Hematopoietic multipotent progenitor cell treated with erythropoietin and hydrocortisone succinate and interleukin-3 and kit ligand, for 4 days (in vitro differentiated cells): ENCODE measurements at places on chromosomes 12 and 14.

DNA sequence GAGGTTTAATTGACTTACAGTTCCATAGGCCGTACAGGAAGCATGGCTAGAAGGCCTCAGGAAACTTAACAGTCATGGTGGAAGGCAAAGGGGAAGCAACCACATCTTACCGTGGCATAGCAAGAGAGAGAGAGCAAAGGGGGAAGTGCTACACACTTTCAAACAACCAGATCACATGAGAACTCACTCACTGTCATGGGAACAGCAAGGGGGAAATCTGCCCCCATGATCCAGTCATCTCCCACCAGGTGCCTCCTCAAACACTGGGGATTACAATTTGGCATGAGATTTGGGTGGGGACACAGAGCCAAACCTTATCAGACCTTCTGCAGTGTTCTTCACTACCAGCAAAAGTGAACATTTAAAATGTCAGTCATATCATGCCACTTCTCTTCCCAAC lies 58.9 kb downstream of the USP15 start:
- DNase-seq, result peak; percentile 52

DNA sequence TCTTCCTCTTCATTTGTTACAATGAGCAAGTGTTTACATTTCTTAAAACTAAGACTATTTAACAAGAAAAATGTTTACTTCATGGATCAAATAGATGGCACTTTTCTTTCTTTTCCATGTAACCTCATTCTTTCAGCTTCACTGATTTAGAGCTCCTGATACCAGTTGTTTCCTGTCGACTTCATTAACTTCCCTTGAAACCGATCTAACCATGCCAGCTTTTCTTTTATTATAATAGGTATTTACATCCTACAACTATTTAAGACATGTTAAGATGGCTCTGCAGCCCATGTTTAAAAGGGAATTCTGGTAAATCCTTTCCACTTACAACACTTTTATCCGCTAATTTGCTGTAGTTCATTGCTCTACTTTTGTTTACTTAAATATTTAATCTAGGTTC lies 107.3 kb upstream of the DCN start:
- no peak for DNase-seq

DNA sequence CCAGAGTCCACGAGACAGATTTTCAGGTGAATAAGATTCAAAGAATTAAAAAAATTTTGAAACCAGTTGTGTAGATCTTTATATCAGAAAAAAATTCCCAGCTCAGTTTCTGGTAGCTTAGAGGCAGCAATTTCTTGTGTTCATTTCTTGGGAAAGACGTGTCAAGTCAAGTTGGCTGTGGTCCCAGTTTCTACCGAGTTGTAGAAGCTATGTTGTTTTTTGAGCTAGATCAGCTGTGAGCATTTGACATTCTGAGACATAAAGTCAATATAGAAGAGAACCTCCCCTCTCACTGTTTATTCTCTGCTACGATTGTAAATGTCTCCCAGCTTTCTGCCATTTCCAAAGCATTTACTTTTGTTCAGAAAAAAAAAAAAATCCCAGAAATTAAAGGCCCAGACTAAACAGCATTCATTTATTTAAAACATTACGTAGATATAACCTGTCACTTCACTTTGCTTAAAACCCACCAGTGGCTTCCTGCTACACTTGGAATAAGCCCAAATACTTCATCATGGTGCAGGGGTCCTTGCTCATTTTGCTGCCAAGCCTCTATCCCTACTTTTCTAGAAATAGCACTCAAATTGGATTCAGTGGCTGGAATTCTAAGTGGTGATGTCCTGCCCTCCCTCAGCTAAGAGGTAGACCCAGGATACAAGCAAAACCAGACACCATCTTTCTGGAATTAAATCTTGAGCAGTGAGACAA lies 20.6 kb upstream of the PYGL start:
- no peak for DNase-seq

DNA sequence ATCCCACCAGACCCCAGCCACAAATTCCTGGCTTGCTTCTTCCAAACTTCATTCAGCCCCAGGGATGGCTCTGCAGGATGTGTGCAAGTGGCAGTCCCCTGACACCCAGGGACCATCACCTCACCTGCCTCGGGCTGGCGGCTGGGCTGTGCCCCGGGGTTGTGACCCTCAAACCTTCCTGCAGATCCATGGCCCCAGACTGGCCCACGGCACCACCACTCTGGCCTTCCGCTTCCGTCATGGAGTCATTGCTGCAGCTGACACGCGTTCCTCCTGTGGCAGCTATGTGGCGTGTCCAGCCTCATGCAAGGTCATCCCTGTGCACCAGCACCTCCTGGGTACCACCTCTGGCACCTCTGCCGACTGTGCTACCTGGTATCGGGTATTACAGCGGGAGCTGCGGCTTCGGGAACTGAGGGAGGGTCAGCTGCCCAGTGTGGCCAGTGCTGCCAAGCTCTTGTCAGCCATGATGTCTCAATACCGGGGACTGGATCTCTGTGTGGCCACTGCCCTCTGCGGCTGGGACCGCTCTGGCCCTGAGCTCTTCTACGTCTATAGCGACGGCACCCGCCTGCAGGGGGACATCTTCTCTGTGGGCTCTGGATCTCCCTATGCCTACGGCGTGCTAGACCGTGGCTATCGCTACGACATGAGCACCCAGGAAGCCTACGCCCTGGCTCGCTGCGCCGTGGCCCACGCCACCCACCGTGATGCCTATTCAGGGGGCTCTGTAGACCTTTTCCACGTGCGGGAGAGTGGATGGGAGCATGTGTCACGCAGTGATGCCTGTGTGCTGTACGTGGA lies at the start of gene PSMB11:
Gene PSMB11 (plus strand): TSS at position 51 of the 804 bp plus-strand sequence. CDS start 14 bp downstream, at position 65.
- no peak for DNase-seq

GRCh38 chr12:16844875-16845274 lies 238.9 kb upstream of the LMO3 start:
- DNase-seq, result peak; percentile 2

GRCh38 chr12:116484807-116485206 lies 74.4 kb upstream of the MAP1LC3B2 start:
- no peak for DNase-seq

GRCh38 chr12:64039281-64039871 lies 182.7 kb downstream of the KICS2 start:
- no peak for DNase-seq

- peak; percentile 77 for DNase-seq
Observed at GRCh38 chr12:52151837-52152783, 39.7 kb downstream of the KRT80 start.

DNA sequence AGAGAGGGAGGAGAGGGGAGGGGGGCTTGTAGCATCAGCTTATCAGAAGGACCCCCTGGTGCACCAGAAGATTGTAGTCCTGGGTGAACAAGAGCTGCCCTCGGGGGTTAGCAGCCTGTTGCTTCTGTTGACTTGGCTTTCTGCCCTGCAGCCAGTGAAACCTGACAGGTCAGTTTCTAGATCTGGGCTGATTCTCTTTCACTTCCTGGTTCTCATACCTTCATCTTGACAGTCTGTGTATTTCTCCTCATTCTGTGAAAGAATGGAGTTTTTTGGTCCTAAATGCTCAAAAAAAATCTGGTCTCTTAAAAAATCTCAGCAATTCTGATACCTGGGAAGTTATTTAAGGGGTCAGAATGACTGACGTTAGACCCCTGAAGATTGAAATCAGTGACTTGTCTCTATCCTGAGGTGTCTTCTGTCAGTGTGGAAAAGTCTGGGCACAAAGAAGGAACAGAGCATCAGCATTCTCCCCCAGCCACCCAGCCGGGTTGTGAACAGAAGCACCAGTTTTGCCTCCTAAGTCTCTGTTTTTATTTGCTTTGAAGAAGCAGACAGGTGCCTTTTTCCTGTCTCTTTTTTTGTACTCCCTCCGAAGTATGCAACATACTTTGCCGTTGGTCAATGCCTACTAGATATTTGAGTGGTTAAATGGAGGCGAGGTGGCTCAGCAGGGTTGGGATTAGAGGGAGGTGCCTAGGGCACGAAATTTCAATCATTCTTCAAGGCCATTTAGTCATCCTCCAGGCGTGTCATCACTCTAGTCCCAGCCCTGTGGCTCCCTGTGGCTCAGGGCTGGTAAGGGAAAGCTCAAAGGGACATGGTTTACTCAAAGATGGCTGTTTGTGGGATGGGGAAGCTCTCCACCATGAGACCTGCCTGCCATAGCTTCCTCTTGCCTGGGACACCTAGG lies 24.0 kb downstream of the TTC9 start:
- DNase-seq, result no peak

DNA sequence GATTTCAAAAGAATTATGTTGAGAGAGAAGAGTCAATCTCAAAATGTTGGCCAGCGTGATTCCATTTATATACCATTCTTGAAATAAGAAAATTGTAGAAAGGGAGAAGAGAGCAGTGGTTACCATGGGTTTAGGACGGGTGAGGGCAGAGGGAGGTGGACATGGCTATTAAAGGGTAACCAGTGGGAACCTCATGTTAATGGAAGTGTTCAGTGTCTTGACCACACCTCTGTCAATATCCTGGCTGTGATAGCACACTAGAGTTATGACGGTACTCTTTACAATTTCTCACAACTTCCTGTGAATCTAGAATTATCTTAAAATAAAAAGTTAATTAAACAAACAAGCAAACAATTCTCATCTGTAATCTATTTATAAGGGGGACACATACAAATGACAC lies 821.2 kb downstream of the VRK1 start:
- DNase-seq, result no peak

- no peak for DNase-seq
Observed at GRCh38 chr12:30021051-30021833, 237.5 kb upstream of the TMTC1 start.

- peak; percentile 81 for DNase-seq
Observed at GRCh38 chr12:55499810-55500252, 7.7 kb downstream of the OR6C68 start.

DNA sequence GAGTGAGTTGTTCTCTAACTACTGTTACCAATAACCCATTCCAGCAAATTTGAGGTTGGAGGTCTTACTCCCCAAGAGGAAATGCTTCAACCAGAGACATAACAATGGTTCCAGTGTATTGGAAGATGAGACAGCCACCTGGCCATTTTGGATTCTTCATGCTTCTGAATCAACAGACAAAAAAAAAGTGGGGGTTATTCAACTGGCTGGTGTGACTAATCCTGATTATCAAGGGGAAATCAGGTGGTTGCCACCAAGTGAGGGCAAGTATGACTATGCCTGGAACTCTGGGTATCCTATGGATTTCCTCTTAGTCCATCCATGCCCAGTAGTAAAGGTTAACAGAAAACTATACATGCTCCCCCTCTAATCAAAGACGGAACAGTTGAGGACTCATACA lies 29.9 kb upstream of the ZNF641 start:
- no peak for DNase-seq

DNA sequence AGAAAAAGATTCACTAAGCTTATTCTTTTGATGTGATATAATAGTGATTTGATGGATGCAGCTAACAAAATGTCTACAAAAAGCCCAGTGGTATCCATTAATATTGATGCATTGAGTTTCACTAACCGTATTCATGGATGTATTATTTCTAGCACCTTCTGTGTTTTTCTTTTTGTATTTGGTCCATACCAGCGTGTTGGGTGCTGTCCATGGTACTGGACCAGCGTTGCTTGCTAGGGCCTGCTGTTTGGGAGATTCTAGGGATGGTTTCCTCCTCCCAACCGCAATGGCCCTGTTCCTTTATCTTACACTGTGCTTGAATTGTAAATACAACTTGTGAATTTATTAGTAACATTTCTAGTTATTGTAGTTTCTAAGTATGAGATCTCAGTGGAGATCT lies 31.7 kb downstream of the ANO4 start:
- peak; percentile 65 for DNase-seq

- DNase-seq, result no peak
Observed at GRCh38 chr12:67018105-67018504, 251.1 kb upstream of the CAND1 start.

DNA sequence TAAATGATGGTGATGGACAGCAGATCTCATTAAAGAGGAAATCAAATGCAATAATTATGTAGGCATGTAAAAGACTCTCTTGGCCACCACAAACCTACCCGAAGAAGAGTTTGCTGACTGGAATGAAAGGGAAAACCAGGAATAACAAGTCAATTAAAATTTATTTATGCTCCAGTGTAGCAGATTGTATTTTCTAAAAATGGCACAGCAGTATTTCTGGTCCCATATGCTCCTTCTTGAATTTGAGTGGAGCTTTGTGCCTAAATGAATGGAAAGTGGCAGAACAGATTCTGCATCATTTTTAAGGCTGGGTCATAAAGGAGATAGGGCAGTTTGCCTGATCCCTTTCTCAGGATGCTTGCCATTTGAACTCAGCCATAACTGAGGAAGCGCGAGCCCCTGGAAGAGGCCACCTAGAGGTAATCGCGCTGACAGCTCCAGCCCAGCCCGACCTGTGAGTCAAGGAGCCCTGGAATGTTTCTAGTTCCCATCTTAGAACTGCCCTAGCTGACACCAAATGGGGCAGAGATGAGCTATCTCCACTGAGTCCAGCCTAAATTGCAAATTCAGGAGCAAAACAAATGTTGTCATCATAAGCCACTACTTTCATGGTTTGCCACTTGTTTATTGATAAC lies 229.2 kb upstream of the TMTC1 start:
- no peak for DNase-seq

DNA sequence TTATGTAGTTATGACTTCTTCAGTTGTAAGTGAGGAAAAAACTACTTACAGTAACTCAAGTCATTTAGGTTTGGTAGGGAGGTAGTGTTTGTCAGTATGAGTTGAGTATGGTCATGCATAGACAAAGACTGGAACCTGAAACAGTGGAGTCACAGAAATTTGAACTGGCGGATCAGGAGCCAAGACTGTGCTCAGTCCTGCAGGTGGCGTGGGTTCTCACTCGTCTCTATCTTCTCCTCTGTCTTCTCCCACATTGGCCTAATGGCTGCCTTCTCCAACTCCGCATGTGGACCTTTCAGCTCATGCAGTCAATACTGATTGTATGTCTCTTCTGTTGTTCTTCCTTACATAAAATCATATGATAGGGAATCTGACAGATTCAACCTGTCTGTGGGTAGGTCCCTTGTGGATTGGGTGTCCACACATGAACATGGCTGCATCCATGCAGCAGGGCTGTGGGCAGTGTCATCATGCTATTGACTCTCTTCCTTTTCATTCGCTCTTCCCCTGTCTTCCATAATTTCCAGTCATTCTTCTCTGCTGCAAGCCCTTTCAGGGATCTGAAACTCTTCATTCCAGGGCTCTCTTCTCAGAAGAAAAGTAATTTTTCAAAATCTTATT lies 78.8 kb upstream of the NEDD1 start:
- peak; percentile 14 for DNase-seq

GRCh38 chr14:35113308-35113950 lies 8.4 kb downstream of the PPP2R3C start:
- DNase-seq, result no peak

DNA sequence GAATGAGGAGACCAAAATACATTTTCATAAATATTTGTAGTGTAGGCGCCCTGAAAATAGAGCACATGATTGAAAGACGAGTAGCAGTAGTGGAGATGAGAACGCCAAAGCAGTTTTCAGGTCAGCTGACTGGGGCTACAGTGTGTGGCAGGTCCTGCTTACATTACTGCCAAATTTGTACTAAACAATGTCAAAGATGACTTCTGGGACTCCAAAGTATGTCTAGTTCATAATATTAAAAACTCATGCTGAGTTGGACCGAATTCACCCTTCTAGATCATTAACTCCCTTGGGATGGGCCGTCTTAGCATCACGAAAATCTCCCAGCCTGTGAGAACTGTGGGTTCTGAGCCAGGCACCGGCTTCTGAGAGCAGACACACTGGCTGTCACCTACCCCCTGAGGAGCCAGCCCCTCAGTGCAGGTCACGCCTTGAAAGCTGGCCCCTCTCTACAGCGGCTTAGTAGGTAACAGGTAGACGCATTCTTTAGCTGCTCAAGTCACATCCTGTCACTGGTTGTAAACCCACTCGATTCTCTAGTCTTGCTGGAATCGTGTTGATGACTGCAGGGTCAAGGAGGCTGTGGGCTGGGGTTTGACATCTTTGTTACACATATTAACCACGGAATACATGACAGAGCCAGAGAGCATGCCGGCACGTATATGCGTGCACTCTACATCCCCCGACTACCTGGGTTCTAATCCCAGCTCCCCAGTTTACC lies 210.4 kb downstream of the ETV6 start:
- DNase-seq, result no peak
